ENCODE measurements at places on chromosomes 3 and 15. TPM values are rescaled to one million over a fixed set of nuclear protein-coding genes. Genes with fewer than 3 reads are reported as not detected.

Gene MNS1
- 1.9 TPM for total RNA-seq

Gene CA12
- 1.8 TPM for total RNA-seq

Gene SLC12A8
- total RNA-seq = 19.9 TPM

Gene FGF7
- 0.49 TPM for total RNA-seq

Gene CRABP1
- 0.47 TPM for total RNA-seq

Gene HRH1
- 7.0 TPM for total RNA-seq

DNA sequence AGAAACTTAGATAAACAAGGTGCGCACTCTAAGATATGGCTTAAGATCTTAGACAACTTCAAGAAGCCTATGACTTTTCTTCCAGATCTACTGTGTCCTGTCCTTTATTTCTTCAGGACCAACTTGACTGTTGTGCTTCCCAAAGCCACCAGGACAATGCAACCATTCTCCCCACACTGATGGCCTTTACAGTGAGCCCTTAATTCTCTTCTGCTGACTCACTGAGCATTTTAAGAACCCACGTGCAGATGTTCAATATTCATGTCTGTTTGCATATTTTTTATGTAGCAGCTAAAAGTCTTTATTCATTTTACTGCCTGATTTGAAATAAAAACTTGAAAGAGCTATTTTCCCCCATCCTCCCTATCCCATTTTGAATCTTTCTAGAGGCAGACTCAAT, 103.3 kb upstream of the SLC2A2 start:
- H3K27me3 ChIP-seq = no peaks in the 10 kb centered on the region
- H3K4me3 ChIP-seq = no peak overlapping the region
- H3K27ac ChIP-seq = no peak overlapping the region
- H3K4me1 ChIP-seq = no peaks in the 10 kb centered on the region

DNA sequence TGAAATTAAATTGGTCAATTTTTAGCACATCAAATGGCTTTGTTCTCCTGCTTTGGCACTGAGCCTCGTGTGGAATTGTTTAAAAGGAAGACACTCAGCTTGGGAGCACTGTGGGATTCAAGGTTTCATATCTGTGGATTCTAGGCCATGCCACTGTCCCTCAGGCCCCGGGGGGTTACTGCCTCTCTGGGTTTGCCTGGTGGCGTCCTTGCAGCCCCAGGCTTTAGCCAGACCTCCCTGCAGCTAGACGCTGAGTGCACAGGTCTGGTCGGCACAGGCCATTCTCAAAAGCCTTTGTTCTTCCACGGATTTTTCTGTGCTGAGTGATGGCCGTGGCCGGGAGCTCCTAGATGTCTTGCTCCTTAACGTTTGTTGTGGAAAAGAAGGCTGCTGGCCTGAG, 76.2 kb downstream of the CACNA2D3 start:
- no peaks in the 10 kb centered on the region for H3K4me1 ChIP-seq
- no peaks in the 10 kb centered on the region for H3K36me3 ChIP-seq
- H3K27me3 ChIP-seq = peaks cover 49% of the 10 kb centered on the region
- DNase-seq = no peak
- H3K27ac ChIP-seq = no peak overlapping the region

DNA sequence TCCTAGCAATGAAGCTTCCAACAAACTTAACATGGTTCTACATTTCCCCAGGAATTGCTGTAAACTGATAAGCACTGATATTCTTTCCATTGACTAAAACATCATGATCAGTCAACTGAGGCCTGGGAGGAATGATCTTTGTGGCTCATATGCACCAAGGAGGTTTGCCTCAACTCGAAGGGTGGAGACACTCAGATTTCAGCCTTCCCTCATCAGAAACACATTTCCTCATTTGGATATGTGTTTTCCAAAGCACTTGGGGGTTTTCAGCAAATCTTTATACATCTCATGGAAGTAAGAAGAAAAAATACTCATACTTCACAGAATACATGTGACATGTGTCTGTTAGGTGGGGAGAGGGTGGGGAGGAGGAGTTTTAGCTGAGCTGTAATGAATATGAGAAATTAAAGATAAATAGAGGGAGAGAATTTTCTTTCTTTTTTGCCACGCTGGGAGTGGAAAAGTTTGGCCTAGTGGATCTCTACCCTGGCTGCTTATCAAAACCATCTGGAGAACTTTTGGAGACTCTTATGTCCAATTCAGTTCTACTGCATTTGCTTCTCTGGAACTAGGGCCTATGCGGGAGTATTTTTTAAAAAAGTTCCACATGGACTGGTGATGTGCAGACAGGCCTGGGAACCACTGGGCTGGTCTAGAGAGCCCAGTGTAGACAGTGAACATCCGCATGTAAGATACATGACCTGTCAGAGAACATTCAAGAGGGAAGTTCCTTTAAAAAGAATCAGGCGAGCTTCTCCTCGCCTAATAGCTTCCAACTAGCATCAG, 301.0 kb upstream of the ICE2 start:
- peaks cover 87% of the 10 kb centered on the region for H3K27me3 ChIP-seq
- no peak for DNase-seq
- no peaks in the 10 kb centered on the region for H3K4me1 ChIP-seq

- H3K27me3 ChIP-seq = no peaks in the 10 kb centered on the region
- H3K4me1 ChIP-seq = no peaks in the 10 kb centered on the region
- no peak overlapping the region for H3K4me3 ChIP-seq
- no peak for DNase-seq
- H3K36me3 ChIP-seq = no peaks in the 10 kb centered on the region
- no peak overlapping the region for H3K27ac ChIP-seq
Measured at GRCh38 chr15:34802803-34803750, 7.7 kb upstream of the ACTC1 start.

DNA sequence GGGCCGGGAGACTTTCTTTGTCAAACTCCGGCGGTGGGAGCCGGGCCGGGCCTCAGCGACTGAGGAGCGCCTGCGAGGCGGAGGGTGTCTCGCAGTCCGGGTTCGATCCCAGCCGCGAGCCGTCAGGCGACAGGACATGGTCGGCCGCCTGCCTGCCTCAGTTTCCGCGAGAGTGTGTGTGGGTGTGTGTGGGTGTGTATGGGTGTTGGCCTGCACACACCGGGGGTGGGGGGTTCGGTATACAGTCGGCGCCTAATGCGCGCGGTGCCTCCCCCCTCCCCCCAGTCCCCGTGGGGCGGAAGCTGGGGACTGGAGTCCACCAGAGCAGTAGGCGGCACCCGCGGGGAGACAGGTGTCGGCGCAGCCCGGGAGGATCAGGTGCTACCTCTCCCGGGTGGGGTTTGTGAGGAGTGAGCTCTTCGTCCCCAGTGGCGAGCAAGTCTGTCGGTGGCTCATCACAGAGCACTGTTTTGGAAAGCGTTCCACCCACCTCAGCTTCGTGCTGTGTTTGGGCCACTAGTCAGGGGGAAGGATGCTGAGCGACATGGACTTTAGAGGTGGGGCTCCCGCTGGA, 246.3 kb downstream of the GOLGA6L6 start:
- H3K4me3 ChIP-seq = no peak overlapping the region
- H3K27me3 ChIP-seq = no peaks in the 10 kb centered on the region
- H3K36me3 ChIP-seq = no peaks in the 10 kb centered on the region

GRCh38 chr15:20271647-20272046, 270.0 kb downstream of the GOLGA6L6 start:
- H3K4me1 ChIP-seq = no peaks in the 10 kb centered on the region
- H3K27me3 ChIP-seq = no peaks in the 10 kb centered on the region
- no peaks in the 10 kb centered on the region for H3K36me3 ChIP-seq
- no peak overlapping the region for H3K27ac ChIP-seq
- no peak for DNase-seq

GRCh38 chr3:149507491-149508324, 33.2 kb downstream of the TM4SF4 start:
- no peak overlapping the region for H3K27ac ChIP-seq
- H3K36me3 ChIP-seq = no peaks in the 10 kb centered on the region
- no peak overlapping the region for H3K4me3 ChIP-seq
- DNase-seq = no peak
- no peaks in the 10 kb centered on the region for H3K27me3 ChIP-seq
- no peaks in the 10 kb centered on the region for H3K4me1 ChIP-seq

GRCh38 chr3:55341502-55342031, 145.5 kb downstream of the WNT5A start:
- H3K27me3 ChIP-seq = no peaks in the 10 kb centered on the region
- DNase-seq = no peak
- H3K36me3 ChIP-seq = no peaks in the 10 kb centered on the region
- no peak overlapping the region for H3K27ac ChIP-seq
- H3K4me1 ChIP-seq = no peaks in the 10 kb centered on the region

- no peaks in the 10 kb centered on the region for H3K27me3 ChIP-seq
- no peaks in the 10 kb centered on the region for H3K4me1 ChIP-seq
- DNase-seq = no peak
- H3K4me3 ChIP-seq = no peak overlapping the region
Measured at GRCh38 chr15:48317221-48317620, 14.0 kb upstream of the DUT start.

GRCh38 chr3:149845570-149846244, 32.7 kb downstream of the RNF13 start:
- no peak overlapping the region for H3K27ac ChIP-seq
- no peaks in the 10 kb centered on the region for H3K36me3 ChIP-seq
- DNase-seq = no peak

- no peaks in the 10 kb centered on the region for H3K36me3 ChIP-seq
- no peaks in the 10 kb centered on the region for H3K27me3 ChIP-seq
- no peak overlapping the region for H3K4me3 ChIP-seq
- DNase-seq = no peak
Measured at GRCh38 chr3:7282988-7283387, 422.1 kb downstream of the GRM7 start.

DNA sequence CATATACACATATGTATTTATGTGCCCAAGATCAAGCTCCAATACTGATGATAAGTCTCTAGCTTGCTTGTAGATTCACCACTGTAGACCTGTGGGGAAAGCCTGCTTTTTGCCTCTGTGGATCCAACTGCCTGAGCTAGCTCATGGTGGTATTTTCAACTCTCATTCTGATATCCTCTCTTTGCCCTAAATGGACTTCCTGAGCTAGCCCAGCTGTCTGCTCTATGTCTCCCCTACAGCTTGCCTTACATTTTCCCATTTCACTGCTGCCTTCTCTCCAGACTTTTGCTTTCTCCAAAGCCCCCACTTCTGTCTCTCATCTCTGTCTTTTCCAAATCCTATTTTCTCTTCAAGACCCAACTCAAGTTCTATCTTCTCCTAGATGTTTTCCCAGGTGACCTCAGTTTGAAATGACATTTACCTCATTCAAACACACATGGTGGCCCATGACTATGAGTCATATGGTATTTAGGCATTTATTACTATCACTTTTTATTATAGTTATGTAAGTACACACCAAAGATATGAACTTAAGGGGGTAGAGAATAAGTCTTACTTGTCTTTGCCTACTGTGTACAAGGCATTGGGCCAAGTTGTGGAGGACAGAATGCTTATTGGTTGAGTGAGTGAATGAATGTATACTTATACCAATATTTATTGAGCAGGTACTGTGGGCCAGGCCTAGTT, 191.7 kb downstream of the NR1D2 start:
- H3K36me3 ChIP-seq = no peaks in the 10 kb centered on the region
- no peaks in the 10 kb centered on the region for H3K27me3 ChIP-seq
- no peak overlapping the region for H3K4me3 ChIP-seq

Measured in HCT116 (cell line).